NCI-H2107 (cell line): ENCODE measurements at places on chromosomes 7 and 10.

- no peak for DNase-seq
These were observed 77.8 kb upstream of the PRSS1 start for GRCh38 chr7:142671506-142671905.

DNA sequence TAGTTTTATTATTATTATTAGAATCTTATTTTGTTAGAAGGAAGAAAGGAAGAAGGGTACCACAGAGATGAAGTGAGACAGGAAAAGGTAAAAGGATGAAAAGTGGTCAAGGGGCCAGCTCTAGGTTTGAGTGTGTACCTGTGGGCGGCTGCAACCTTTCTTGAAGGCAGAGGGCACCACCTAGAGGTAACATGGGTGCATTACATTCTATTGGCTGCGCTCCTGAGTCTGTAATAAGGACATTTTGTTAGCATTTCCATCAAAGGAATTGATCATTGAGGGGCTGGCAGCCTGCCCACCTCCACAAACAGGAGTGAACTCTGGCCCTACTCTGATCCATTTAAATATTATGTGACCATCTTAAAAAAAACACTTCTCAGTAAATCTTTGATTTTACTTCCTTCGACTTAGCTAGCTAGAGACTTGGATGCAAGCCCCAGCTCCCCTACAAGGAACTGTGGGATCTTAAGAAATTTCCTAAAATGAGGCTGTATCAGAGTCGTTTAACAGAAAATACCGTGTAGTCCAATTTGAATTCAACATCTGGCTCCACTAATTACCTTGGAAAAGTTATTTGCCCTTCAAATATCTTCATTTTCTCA is 610.4 kb downstream of the IPMK start:
- peak; percentile 20 for DNase-seq

GRCh38 chr10:27448921-27449320 is 55.2 kb upstream of the RAB18 start:
- DNase-seq, result no peak

- no peak for DNase-seq
These were observed 11.2 kb downstream of the MIOS start for GRCh38 chr7:7577888-7578287.

DNA sequence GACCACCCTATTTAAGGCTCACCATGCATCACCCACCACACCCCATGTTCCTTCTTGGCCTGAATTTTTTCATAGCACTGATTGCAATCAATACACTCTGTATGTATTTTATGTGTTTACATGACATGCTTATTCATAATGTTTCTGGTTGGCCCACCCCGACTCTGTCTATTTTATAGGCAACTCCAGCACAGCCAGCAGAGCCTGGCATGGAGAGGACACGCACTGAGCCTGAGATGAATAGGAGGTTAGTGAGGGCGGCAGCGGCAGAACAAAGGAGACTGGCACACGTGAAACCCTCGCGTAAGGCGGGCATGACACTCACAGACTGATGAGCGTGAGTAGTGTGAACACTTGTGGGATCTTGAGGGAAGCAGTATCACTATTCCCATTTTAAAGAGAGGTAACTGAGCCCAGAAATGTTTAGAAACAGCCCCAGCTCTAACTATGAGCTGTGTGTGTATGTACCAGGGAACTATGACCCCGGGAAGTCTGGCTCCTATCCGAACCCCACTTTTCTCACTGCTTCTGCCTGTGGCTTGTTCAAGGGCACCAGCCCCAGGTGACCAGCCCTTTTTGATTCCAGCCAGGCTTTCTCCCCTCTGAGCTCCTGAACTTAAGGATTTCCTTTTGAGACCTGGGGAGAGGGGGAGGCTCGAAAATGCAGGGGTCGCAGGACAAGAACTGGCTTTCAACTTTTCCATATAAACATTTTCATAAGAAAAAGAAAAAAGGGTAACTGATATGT is 113.3 kb downstream of the ARHGAP22 start:
- DNase-seq, result no peak

DNA sequence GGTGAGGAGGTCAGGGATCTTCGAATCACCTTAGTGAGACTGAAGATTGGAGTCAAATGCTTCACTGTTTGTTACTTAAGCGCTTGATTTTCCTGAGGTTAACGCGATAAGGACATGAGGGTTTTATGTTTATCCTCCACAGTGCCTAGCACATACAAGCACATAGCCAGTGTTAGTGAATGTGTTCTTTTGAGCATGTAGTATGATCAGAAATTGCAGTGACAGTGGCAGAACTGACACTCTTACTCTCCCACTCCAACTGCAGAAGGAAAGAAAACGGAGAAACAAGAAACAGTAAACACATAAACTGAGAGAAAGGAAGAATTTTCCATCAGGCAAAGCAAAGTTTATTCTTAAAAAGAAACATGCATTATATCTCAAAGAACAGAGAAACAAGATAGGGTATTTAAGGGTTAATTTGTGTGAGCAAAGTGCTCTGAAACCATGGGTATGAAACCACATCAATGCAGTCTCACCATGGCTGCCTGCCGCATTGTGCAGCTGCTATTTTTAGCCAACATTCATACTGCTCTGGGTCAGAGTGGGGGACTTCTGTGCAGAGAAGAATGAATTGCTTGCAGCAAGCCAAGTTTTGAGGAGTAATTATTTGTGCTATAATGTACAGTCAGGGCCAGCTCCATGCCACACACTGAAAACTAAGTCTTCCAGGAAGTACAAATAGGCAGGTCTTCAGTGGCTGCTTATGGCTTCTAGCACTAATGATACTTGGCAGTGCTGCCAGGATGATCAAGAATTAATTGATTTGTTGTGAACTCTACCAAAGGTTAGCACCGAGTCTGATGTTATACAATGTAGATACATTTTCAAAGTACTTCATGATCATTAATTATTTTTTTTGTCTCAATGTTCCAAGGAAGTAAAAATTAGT is 152.0 kb downstream of the MACC1 start:
- DNase-seq, result no peak

DNA sequence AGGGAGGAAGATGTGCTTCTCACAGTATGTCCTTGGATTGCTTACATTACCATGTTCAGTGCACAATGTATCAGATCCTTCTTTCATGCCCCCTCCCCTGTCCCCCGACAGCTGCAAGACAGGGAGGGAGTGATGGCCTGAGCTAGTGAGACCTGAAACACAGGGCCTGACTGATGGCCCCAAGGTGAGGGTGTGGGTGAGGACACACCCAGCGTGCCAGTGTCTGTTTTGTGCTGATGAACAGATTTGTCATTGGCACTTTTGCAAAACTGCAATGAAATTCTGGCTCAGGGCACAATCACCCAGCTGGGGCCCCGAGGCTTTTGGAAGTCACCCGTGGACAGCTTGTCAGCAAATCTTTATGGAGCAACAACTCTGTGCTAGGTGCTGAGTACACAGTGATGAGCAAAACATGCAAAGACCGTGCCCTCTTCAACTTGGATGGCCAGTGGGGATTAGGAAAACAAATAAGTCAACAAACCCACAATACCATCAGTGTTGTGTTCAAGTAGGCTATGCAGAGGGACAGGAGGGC is 59.4 kb upstream of the EMX2 start:
- no peak for DNase-seq

DNA sequence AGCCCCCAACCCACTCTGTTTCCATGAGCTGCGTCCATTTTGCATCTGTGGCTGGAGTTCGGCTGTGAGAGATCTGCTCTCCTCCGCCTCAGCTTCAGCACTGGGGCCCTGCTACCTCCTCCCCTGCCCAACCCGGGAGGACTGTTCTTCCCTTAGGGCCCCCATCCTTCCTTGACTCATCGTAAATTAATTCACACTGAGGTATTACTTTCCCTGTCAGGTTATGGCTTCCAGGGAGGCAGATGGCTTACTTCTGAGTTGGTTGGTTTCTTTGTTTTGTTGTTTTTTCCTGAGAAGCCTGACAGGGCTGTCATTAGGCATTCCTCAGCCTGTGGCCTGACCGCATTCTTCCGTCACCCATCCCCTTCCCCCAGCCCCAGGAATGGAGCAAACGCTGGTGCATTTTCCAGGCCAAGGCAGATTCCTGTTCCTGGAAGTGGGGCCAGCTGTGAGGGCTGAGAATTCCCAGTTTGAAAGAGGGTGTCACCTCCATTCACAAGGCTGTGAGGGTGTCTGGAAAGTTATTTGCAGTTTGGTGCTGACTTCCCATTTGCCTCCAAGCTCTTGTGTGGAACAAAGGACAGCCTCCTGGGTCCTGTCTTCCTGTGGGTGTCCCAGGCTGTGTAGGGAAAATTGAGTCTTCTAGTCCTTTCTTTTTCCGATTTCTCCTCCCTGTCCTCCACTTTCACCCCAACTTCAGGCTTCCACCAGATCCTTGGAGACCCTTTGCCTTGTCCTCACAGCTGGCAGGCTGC is 11.7 kb downstream of the CPA5 start:
- no peak for DNase-seq

DNA sequence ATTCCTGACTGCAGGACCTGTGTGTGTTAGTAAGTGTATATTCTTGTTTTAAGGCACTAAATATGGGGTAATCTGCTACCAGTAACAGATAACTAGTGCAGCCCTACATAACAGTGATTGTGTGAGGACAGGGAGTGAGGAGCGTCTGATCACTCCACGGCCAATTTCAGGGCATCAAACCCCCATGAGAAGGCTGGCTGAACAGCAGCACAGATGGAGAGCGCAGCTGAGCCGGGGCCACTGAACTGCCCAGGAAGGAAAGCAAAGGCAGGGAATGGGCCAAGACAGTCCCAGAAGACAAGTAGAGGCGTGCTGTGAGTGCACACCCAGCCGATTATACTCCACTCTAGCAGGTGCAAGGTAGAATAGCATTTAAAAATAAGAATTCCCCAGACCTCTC is 157.1 kb upstream of the CHST15 start:
- no peak for DNase-seq
